ENCODE measurements at places on chromosomes 7 and 10.

DNA sequence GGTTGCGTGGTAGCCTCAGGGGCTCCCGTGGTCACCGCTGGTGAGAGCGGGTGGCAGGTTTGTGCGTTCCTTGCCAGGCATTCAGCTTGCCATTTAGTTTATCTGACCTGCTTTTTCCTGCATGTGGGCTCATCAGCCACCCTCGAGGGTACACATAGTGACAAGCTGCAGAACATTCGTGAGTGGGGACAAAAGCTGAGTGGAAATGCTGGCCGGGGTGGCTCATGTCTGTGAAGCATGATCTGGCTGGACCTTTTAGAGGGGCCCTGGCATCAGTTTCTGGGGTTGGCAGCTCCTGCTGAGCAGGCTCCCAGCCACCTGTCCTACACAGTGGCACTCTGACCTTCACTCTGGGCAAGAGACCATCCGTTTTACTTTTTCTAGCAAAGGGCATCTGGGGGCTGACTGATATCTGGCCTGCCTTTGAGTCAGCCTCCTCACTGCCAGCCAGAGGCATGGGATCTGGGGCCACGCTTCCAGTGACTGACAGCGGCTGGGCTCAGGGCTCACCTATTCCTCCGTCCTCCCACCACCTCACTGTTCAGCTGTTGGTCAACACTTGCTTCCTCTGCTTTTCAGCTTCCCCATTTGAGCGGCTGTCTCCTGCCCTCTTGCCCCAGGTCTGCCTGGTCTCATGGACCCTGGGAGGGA, 75.0 kb downstream of the LANCL2 start:
- no peak for DNase-seq

- no peak for DNase-seq
Observed at GRCh38 chr10:28769091-28769604, 91.8 kb downstream of the BAMBI start.

- DNase-seq = no peak
Observed at GRCh38 chr10:97393034-97393573, 8.0 kb downstream of the RRP12 start.

- no peak for DNase-seq
Observed at GRCh38 chr10:97596101-97597082, 6.9 kb downstream of the C10orf62 start.

DNA sequence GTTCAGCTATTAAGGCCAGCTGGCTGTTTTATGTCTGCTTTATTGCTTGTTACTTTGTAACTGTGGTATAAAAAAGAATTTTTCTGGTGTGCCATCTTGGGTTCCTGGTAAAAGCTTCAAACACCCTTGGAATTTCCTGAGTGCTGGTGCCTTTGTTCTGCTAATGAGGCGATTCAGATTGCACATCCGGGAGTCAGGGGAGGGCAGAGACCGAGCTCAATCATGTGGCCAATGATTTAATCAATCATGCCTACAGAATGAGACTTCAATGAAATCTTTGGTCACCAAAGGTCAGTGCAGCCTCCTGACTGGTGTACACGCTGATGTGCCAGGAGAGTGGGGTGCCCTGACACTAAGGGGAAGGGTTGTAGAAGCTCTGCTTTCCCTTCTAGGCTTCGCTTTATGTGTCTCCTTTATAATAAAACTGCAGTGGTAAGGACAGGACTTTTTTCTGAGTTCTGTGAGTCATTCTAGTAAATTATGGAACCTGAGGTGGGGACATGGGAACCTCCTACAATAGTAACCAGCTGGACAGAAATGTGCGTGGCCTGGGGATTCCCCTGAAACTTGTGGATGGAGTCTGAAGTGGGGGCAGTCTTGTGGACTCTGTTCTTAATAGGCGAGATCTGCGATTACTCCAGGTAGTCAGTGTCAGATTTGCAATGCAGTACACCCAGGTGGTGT, 69.4 kb upstream of the OGDHL start:
- DNase-seq = no peak

Data from SK-N-DZ (cell line).